ENCODE measurements at places on chromosomes 2 and 18. TPM values are rescaled to one million over a fixed set of nuclear protein-coding genes. Genes with fewer than 3 reads are reported as not detected.

The IL1RL2 gene
- total RNA-seq, result 0.07 TPM

The DNAJC5G gene
- not detected for total RNA-seq

The LYPD1 gene
- total RNA-seq, result 15.2 TPM

The TEX44 gene
- total RNA-seq, result not detected

The MYO5B gene
- total RNA-seq, result 9.4 TPM

The DBI gene
- total RNA-seq, result 537 TPM

The HRH4 gene
- total RNA-seq, result not detected

The CTAGE1 gene
- total RNA-seq, result not detected

The STPG4 gene
- not detected for total RNA-seq

The BCL2L11 gene
- 9.1 TPM for total RNA-seq

The ACMSD gene
- total RNA-seq, result not detected

The STAT4 gene
- total RNA-seq, result 3.2 TPM

The PROC gene
- total RNA-seq, result 5.6 TPM

The KCNG3 gene
- 0.70 TPM for total RNA-seq

The SGPP2 gene
- total RNA-seq, result 0.42 TPM

The AKAIN1 gene
- not detected for total RNA-seq

The NOSTRIN gene
- total RNA-seq, result 3.1 TPM

The TRIM43 gene
- not detected for total RNA-seq

The MTCL1 gene
- 52.5 TPM for total RNA-seq

The SNTG2 gene
- total RNA-seq, result not detected

The HOXD9 gene
- total RNA-seq, result 1.8 TPM

The MROH2A gene
- 0.26 TPM for total RNA-seq

The MDH1B gene
- total RNA-seq, result 1.9 TPM

The RGPD3 gene
- 0.18 TPM for total RNA-seq

The IRS1 gene
- total RNA-seq, result 15.6 TPM

The TUBA3E gene
- total RNA-seq, result 3.6 TPM

The RGPD4 gene
- total RNA-seq, result not detected

The CAPN14 gene
- total RNA-seq, result 0.03 TPM

The ALPI gene
- total RNA-seq, result not detected
